ENCODE measurements at places on chromosomes 3 and 15.

DNA sequence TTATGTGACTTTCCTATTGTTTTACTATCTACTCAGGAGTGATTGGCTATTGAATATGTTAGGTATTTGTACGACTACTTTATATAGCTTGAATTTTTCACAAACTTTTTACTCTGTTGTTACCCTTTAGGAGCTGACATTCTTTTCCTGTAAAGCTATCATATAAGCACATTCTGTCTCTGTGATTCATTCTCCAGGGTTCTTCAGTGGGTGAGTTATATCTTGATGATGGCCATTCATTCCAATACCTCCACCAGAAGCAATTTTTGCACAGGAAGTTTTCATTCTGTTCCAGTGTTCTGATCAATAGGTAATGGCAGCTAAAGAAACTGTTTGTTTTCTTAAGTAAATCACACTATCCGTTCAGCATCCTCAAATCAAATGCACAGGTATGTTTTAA is 10.1 kb upstream of the CAPN3 start:
- DNase-seq = no peak

DNA sequence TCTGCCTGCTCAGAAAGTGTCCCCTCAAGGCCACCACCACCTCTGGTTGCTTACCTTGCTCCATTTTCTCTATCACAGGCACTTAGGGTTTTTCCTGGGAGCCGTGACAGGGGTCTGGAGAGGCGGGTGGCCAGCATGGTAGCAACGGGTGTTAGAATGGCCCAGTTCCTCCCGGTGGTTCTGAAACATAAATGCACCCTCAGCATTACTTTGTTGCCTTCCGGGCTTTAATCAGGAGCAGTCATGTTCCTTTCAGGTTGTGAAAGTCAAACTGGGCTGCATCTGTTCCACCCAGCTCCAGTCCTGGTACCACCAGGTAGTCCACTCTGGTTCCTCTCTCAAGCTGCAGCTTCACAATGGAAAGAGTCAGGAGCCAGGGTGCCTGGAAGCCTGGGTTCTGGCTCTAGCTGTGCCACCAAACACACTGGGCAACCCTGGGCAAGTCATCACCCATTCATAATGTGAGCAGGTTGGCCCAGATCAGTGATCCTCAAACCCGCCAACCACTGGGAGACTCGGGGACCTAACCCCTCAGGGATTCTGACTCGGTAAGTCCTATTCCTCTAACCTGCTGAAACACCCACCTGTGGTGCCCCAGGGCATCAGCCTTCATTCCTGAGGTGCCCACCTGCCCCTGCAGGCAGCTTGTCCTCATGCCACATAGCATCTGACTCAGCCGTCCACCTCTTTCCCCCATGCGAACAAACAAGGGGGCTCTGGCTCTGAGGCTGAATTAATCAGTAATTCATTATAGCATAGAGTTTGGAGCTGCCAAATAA is 9.3 kb downstream of the BDH1 start:
- DNase-seq = no peak

- DNase-seq = peak; percentile 4
Measured at GRCh38 chr3:170907637-170908234, 701 bp downstream of the EIF5A2 start.

DNA sequence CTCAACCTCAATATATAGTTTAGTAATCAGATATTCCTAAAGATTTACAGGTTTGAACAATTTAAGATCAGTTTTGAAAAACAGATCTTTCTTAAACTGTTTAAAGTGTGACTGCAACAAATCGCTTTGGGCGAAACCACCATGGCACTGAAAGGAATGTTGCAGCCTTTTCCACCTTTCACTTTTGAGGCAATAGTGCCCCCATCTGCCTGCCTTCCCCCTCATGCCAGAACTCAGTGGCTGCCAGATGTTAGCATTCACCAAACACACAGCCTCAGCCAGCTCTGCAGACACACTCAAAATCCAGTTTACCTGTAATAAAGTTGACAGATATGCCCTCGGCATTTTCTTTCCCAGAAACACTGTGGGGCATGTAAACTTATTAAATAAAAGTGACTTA is 3.3 kb downstream of the LYSMD4 start:
- peak; percentile 53 for DNase-seq

DNA sequence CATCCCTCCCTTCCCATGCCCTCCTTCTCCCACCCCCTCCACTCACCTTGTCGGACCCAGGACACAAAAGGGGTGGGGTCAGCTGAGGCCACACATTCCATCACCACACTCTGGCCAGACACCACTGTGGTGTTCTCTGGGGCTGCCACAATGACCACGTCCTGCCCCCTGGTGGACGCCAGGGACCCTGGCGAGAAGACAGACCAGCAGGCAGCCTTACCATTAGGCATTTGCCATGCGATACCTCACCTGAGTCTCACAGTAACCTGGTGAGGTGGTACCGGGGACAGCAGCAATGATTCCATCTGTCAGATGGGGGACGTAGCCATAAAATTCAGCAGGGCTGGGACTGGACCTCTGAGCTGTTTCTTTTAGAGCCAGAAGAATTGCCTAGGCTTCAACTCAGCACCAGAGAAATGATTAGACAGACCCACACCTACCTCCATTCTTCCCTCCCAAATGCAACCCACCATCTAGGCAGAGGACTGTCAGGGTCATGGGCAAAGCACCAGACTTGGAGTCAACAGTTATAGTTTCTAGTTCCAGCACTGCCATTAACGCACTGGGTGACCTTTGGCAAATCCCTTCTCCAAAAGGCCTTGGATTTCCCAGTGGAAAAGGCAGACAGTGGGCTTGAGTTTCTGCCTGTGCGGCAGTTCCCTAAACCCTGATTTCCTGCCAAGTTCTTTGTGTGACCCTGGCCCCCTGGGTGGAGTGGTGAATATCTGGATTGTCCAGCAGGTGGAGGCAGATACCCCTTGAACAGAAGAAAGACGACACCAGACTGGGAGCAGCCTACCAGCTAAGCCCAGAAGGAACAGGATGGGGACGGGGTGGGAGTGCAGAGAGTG is 21.8 kb downstream of the IGDCC4 start:
- peak; percentile 49 for DNase-seq

DNA sequence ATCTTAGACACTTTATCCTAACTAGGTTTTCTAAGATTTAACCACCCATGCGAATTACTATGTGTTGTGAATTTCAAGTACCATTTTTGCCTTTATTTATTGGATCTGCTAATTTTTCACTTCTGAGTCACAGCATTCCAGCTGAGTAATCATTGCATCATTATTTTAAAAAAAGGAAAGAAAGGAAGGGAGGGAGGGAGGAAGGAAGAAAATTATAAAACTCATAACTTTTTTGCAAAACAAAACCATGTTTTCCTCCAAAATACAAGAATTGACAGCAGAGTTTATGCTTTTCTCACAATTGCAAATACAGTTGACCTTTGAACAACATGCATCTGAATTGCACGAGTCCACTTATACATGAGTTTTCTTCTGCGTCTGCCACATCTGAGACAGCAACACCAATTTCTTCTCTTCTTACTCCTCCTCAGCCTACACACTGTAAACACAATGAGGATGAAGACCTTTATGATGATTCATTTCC is 651.4 kb upstream of the NECTIN3 start:
- DNase-seq = no peak

- DNase-seq = no peak
Measured at GRCh38 chr3:196793246-196793645, 53.6 kb downstream of the PAK2 start.

DNA sequence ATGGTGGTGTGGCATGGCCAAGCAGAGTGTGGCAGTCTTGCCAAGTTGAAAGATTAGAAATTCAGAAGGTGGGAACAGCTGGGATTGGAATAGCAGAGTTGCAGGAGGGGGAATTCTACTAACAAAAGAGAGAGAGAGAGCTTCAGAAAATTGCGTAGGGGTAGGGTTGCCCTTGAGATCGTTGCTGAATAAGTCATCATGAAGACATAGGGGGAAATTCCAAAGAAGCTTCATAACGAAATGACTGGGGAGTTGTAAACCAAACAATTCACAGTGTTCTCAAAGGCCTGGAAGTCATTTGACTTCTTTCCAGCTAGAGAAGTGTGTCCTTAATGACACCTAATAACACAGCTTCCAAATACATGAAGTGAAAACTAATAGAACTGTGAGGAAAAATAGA is 26.3 kb upstream of the TIPARP start:
- DNase-seq = no peak

DNA sequence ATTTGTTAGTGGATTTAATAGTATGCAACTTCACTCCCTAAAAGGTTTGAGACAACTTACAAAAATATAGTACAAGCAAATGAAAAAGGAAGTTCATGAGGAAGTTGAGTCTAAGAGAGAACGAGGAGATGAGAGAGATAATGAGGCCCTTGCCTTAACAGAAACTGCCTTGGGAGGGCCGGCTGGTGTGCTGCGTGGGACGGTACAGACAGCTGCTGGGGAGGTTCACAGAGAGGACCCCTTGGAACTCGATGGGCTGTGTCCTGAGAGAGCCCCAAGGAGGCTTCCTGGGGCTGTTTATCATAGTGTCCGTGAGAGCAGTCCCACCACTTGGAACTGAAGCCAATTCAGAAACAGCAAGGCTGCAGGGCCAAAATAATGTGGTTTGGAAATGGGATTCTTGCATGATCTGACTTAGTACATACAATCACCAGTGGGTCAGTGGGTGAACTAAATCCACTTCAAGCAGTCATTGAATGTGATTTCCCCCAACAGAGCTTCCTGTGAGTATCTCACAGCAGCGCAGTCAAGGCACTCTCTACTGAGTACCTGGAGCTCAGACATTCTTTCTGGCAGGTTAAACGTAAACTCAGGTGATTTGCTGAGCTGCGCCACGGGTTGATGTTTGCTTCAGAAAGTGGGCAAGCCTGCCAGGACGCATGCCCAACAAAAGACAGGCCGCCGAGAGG is 90.8 kb downstream of the CRTC3 start:
- DNase-seq = peak; percentile 57

- no peak for DNase-seq
Measured at GRCh38 chr3:172303181-172303580, 145.1 kb downstream of the GHSR start.

DNA sequence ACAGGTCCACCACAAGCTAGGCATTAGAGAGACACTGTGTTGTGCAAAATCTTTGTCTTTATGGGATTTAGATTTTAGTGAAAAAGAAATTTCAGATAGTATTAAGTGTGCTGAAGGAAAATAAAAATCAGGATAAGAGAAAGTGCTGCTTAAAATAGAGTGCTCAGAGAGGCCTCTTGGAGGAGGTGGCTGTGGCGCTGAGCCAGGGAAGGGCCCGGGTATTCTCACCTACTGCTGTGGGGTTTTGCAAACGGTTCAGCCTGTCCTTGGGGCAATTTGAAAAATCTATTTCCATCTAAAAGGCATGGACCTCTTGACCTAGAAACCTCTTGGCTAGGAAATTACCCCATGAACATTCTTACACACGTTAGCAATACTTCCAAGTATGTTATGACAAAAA is 267.7 kb downstream of the TJP1 start:
- no peak for DNase-seq

- DNase-seq = no peak
Measured at GRCh38 chr15:40743485-40743901, 11.6 kb downstream of the RMDN3 start.

DNA sequence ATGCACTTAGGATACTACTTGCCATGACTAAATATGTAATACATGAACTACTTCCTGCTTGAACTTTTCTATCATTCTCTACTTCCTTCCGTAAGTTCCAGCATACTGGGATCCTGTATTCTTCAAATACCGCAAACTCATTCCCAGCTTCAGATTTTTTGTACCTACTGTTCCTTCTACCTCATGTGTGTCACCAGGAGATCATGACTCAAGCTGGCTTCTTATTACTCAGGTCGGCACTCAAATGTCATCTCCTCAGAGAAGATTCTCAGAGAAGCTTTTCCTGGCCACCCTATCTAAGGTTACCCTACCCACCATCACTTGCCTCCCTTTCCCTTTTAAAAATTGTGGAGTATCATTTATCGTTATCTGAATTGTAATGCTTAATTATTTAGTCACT is 66.7 kb downstream of the RFX7 start:
- no peak for DNase-seq

Measured in CD4-positive, alpha-beta T cell treated with Interleukin-17A for 4 hours (primary cell).